EL (cell line): ENCODE measurements at places on chromosomes 5 and 9.

- no peak for DNase-seq
These were observed 605.9 kb upstream of the FAM174A start for GRCh38 chr5:99929067-99929805.

DNA sequence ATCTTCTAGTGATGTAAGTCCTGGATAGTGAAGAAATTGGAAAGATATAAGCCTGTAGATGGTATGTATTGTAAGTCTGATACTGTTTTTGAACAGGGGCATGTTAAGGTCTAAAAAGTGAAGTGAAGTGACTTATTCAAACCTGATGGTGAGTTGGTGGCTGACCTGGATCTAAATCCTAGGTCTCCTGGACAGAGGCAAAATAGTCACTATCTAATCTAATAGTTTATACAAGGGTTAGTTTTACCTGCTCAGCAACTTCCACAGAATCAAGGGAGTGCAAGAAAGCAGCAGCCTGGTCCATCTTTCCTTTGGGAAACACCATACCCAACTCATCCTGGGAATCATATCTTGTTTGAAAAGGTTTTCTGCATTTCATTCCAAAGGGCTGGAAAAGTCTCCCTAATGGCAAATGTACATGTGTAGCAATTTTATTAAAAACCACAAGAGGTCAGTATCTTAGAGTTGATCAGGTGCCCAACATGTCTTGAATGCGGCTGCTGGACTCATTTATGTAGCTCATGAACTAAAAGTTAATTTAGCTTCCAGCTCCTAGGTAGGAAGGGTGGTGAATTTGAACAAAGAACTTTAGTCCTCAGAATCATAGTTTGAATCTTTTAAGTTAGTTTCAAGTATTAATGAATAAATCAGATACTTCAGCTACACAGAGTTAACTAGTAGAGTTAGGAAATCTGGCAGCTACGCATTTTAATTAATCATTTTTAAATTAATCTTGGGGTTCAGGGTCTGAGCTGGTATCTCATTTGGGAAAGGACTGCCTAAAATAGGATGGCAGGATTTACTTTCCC, 26.0 kb downstream of the SKP2 start:
- DNase-seq, result peak; percentile 47

- DNase-seq, result no peak
These were observed 246.8 kb downstream of the SAXO1 start for GRCh38 chr9:18786196-18786595.

- DNase-seq, result peak; percentile 16
These were observed 57.8 kb upstream of the SPINK5 start for GRCh38 chr5:148005788-148006520.

DNA sequence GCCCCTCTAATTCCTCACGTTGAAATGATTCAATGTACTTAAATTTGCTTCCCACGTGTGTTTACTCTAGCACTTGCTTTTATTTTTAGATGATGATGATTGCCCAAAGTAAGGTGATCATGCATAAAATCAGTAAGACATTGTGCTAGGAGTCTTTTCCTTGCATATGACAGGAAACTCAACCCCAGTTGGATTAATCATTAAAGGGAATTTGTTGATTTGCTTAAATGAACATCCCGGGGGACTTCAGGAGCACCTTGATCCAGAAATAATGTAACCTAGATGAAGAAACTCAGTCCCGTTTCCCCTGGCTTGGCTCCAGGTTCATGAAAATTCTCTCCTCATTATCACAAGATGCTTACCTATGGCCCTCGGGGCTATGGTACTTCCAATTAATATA, 106.1 kb upstream of the STC2 start:
- DNase-seq, result no peak

DNA sequence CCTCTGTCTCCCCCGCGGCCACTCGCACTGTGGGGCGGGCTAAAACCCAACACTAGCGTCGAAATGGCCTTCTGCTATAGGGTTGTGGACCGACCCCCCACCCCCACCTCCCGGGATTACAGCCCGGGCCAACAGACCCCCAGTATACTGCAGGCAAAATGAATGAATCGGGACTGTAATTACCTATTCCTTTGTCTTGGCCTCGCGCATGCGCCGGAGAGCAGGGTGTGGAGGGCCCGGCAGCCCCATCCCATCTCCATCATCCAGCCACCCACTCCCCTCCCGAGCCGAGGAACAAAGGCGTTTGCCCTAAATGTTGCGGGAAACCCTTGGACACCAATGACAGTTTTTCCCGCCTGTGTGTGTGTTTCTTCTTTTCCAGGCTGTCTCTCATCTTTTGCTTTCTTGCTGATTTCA, 1.6 kb downstream of the BASP1 start:
- DNase-seq, result peak; percentile 53

DNA sequence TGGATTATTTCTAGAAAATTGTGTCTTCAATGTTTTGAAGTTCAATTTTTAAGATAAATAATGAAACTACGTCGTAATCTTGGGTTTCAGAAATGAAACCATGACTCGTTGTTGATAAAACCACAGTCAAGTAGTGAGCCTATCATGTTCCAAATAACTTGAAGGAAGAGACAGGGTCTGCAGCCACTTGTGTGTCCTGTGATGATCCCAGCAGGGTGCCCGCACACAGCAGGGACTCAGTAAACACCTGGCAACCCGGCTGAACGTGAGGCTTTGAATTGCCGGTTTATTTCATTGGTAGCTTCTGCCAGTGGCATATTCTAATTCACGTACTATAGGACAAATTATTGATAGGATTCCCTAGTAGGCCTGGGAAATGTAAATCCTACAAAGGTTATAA, 679.6 kb downstream of the IRX1 start:
- DNase-seq, result no peak

- DNase-seq, result peak; percentile 1
These were observed 56.0 kb upstream of the FAM174A start for GRCh38 chr5:100479079-100479688.

GRCh38 chr5:13659391-13659790, 285.1 kb downstream of the DNAH5 start:
- peak; percentile 34 for DNase-seq

GRCh38 chr5:53191548-53192165, 82.1 kb upstream of the MOCS2 start:
- DNase-seq, result peak; percentile 50

DNA sequence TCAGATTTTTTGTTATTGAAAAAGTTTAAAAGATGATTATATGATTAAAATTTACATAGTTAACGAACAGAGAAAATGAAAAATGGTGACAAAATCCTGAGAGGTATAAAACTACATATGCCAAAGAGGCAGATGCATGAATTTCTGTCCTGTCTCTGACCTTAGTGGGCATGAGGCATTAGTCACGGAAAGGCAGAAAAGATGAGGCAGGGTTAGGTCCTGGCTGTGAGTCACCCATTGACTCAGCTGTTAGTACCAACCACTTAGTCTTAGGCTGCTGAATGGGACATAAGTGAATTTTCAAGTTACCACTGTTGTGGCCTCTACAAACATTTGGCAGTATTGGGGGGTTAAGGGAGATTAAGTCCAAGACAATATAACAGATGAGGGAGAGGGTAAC, 33.1 kb downstream of the RASA1 start:
- peak; percentile 96 for DNase-seq

DNA sequence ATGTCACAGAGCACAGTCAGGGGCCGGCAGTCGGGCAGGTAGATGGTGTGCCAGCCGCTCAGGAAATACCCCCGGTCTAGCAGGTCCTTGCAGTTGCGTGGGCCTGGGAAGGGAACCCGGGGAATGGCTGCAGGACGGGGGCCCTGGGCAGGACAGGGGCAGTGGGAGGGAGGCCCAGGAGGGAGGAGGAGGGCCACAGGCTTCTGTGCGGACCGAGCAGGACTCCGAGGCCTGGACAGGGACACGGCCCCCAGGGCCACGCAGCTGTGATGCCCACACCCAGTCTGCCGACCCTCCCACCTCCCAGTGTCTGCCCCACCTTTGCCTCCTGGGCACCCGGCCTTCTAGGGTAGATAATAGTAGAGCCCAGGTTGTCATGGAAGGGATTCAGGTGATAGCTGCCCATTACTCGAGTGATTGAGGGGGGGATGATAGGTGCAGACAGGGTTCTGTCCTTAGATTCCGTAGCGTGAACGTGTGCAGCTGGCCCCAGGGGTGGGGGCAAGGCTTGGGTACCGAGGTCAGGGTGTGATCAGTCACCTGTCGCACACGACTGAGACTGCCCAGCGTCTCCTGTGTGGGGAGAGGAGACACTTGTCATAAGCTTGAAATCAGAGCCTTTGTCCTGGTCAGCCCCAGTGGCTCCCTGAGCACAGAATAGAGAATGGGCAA, 4.5 kb downstream of the FCN1 start:
- no peak for DNase-seq

DNA sequence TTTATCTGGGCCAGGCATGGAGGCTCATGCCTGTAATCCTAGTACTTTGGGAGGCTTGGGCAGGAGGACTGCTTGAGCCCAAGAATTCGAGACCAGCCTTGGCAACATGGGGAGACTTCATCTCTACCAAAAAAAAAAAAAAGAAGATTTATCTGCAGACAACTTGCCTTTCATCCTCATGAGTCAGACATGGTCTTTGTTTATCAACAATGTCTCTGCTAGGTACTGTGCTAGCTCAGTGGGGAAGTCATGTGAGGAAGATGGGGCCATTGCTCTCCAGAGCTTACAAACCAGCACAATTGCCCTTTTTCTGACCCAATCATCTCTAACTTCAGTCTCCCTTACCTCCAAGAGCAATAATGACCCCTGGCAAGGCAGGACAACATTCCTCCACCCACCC, 1.6 kb downstream of the URM1 start:
- no peak for DNase-seq

GRCh38 chr9:70861797-70862196, 259.6 kb downstream of the TRPM3 start:
- no peak for DNase-seq

- DNase-seq, result no peak
These were observed 7.5 kb upstream of the PAM start for GRCh38 chr5:102747386-102748166.

GRCh38 chr9:131043087-131043486, 34.1 kb downstream of the LAMC3 start:
- DNase-seq, result no peak

DNA sequence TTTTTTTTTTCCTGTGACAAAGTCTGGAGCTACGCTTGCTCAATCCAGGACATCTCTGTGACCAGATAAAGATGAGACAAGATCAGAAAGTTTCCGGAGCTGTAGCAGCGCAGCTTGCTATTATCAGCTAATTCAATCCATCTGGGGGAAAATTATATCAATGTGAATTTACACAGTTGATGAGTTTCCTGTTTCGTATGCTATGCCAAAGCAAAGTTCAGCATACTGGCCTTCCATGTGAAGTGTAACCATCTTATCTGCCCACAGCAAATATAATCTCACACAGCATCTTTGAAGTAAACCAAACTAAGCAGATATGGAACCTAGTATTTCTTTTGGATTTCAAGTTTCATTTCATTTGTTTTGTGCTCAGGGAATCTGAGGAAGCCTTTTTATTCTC, 1767.7 kb downstream of the EFNA5 start:
- DNase-seq, result no peak

- DNase-seq, result no peak
These were observed 43.2 kb downstream of the RFK start for GRCh38 chr9:76351006-76351405.

DNA sequence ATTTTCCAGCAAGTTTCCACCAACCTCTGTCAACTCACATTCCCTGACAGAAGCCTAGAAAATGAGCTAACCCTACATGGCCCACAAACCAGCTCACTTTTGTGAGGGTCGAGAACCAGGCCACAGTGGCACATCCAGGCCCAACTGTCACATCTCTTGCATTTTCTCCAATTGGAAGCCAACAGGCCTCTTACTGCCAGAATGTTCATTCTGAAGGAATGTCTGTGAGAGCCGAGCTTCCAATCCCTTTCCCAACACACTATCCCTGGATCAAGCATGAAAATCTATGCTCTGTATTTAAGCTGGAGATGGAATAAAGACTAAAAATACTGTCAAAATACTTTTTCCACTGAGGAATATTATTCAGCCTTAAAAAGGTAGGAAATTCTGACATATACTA, 20.0 kb downstream of the MARCHF3 start:
- DNase-seq, result peak; percentile 14

GRCh38 chr5:21680196-21680595, 1172.9 kb downstream of the CDH12 start:
- DNase-seq, result peak; percentile 13

DNA sequence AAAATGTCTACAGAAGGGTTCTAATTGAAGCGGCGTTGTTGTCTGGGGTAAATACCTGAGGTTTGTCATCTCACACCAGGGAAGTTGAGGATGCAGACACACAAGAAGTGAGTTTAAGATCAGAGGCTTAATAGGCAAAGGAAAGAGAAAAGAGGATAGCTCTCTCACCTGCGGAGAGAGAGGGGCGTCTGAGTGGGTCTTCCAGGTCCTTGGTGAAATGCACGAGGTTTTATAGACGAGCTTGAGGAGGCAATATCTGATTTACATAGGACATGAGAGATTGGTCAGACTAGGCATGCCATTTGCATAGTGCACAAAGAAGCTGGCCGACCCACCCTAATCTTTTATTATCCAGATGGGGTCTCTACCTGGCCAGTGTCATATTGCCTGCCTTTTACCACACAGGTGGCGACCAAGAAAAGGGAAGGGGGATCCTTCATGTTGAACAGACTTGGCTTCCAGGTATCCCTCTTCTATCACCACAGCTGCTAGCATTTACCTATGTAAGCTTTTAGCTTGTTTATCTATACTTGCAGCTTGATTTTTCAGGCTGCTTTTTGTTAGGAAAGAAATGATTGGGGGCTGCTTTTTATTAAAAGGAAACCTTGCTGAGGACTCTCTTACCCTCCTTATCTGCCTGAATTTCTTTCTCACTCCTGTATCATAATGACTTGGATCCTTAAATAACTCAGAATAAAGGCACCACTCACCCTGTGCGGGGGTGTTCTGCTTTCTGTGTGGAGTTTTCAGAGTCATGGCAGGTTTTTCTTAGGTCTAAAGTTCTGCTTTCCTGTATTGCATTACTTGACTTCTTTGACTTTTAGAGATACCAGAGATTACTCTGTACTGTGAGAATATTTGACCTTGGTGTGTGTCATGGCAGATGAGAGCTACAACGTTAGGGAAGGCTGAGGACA, 9.4 kb upstream of the GLT6D1 start:
- DNase-seq, result no peak

GRCh38 chr5:173790177-173790719, 97.9 kb upstream of the CPEB4 start:
- no peak for DNase-seq

GRCh38 chr5:168364151-168364661, 72.8 kb downstream of the WWC1 start:
- peak; percentile 90 for DNase-seq

GRCh38 chr5:9776525-9776924, 146.4 kb upstream of the TAS2R1 start:
- DNase-seq, result peak; percentile 72

DNA sequence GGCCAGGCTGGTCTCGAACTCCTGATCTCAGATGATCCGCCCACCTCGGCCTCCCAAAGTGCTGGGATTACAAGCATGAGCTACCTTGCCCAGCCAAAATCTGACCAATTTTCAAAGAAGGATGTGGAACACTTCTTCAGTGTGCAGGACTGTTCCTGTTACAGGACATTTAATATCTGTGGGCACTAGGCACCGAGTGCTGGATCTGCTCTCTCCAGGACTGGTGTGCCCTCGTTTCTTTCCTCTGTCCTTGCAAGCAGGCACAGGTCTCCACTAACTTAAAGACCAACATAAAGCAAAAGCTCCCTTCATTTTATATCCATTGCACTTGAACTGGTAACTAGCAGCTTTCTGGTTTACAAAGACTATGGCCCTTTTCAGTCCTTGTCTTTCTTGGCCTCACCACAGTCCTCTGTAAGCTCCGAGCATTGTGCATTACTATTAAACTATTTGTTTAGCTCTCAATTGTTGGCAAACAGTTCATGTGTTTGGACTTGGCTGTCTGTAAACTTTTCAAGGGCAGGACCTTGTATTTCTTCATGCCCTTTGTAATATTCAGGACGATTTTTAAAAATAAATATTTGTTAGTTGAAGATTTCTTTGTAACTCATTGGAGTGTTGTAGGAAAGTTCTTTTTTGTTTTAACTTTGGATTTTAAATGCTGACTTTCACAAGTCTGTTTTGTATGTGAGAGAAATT, 37.3 kb downstream of the ARHGEF28 start:
- DNase-seq, result no peak
